ENCODE measurements at places on chromosomes 4 and X.

DNA sequence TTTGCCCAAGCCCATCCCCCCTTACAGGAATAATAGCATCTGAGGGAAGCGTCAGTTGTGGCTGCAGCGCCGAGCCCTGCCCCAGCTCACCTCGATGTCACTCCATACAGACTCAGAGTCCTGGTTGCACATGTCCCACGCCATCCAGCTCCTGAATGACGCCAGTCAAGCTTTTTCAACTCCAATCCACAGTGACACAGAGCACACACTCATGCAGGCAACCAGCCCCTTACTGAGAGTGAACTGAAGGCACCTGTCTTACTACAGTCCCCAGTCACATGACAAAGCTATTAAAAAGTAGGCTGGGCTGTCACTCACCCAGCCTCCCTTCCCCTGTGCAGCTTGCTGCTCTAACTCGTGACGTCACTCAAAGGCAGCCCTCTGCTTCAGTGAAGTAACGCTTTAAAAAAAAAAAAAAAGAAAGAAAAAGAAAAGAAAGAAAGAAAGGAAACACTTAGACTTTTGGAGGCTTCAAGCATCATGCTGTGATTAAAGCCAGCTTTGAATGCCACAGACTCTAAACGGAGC lies at the start of gene PPARGC1A:
PPARGC1A (minus strand) TSS at position 234 of the 528 bp plus-strand sequence; CDS start at position 144, 90 bp downstream.
- peak; percentile 73 for ATAC-seq

DNA sequence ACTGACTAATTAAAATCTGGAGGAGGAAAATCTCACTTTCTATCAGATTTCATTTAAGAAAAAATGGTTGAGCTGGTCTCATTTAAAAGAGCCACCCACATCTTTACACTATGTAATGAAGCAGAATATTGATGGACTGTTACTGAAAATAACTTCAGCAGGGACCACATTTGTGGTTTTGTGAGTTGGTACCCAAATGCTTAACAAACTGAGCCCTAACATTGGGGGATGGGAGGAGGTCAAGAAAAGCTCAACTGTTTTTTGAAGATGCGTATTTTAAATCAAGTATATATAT lies 30.1 kb downstream of the HOPX start:
- no peak for ATAC-seq

GRCh38 chr4:145533001-145533400 lies 51.3 kb downstream of the SMAD1 start:
- ATAC-seq, result no peak

DNA sequence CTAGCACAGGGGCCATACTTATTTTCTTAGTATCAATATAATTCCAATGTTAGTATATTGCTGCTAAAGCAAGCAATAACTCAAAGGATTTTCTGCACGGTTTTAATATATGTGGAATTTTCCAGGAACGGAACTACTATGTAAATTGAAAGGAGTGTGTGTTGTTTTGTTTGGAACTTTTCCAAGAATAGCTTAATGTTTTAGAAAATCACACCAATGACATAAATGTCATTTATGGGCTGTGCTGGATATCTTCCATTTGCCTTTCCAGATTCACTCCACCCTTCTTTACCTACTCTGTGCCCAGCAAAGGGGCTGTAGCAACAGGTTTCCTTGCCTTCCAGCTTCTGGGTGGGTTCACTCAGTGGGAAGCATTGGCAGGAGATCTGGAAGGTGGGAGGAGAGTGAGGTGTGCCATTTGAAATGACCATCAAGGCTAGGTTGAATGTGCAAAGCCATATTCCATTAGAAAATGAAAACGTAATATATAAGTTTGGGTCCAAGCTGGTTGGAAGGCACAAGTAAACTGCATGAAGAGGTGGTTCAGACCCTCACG lies 25.2 kb upstream of the ZFX start:
- ATAC-seq, result no peak

DNA sequence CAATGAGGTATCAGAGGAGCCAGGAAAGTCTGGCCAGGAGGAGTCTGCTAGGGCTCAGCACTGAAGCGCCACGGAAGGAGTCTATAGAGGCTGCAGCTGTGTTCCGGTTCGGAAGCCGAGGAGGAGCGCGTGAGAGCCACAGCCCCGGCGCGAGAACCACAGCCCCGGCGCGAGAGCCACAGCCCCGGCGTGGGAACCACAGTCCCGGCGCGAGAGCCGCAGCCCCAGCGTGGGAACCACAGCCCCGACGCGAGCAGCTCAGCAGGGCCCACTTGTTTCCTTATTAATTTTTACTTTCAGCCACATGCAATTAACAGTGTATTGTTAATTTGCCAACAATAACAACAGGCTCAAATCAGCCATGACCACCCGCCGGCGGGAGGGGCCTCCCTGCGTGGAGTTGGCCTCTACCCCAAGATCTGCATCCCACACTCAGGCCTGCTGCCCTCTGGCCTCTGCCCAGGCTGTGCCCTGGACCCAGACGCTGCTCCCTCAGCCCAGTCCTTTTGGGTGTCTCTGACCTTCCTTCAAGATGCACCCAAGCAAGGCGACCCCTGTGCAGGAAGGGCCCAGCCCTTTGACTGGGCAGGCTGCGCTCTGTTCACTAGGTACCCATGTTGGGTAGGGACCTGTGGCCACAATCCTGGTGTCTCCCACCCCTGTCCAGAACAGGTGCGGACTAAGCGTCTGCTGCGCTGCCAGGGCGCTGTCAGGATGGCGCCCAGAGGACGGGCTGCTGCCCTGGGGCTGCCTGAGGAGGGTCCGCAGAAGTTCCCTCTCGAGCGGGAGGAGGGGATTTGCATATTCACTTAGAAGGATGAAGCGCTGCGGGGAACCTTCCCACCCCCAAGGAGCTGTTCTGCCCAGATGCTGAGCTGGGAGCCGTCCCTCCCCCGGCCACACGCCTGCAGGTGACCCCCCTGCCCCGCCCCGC lies 113.8 kb downstream of the ADRA2C start:
- peak; percentile 41 for ATAC-seq

DNA sequence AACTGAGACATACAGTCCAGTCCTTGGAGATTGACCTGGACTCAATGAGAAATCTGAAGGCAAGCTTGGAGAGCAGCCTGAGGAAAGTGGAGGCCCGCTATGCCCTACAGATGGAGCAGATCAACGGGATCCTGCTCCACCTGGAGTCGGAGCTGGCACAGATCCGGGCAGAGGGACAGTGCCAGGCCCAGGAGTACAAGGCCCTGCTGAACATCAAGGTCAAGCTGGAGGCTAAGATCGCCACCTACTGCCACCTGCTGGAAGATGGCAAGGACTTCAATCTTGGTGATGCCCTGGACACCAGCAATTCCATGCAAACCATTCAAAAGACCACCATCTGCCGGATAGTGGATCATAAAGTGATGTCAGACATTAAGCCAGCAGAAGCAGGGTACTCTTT lies 20.4 kb upstream of the FRMPD3 start:
- no peak for ATAC-seq
